Fibroblast of lung (primary cell): ENCODE measurements at places on chromosomes 3 and 15. TPM values are rescaled to one million over a fixed set of nuclear protein-coding genes. Genes with fewer than 3 reads are reported as not detected.

Gene IL17RB
- 0.26 and 0.33 TPM in 2 replicates for total RNA-seq

Gene CYP8B1
- not detected in 2 replicates for total RNA-seq

Gene ANKRD63
- total RNA-seq, result not detected in 2 replicates

Gene ADAMTS9
- 1.8 and 2.1 TPM in 2 replicates for total RNA-seq

Gene TMEM89
- not detected in 2 replicates for total RNA-seq

Gene TMEM207
- total RNA-seq, result not detected in 2 replicates
